RPMI8226 (cell line): ENCODE measurements at places on chromosomes 3 and 15.

DNA sequence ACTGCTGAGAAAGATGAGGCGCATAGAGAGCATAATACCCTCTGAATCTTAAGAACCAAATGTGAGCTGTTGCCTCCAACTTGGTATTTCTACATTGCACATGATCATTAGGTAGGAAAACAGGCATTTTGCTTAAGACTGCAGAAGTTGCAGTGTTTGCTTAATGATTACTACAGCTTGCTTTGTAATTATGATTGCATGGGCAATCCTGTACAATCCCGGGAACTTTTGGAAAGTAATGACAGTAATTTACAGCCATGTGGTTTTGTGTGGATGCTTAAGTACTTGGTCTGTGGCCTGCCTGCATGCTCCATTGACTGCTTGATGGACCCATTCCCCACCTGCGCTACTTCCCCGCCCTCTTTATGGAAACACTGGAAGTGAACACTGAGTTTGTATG is 301.1 kb downstream of the DIPK2A start:
- no peak for DNase-seq

GRCh38 chr3:39361252-39361927 is 21.8 kb upstream of the SLC25A38 start:
- DNase-seq = no peak

- DNase-seq = no peak
These were observed 614.8 kb upstream of the ZNF717 start for GRCh38 chr3:76400141-76400540.

GRCh38 chr3:48301800-48302166 is 31.7 kb downstream of the SPINK8 start:
- DNase-seq = peak; percentile 49

DNA sequence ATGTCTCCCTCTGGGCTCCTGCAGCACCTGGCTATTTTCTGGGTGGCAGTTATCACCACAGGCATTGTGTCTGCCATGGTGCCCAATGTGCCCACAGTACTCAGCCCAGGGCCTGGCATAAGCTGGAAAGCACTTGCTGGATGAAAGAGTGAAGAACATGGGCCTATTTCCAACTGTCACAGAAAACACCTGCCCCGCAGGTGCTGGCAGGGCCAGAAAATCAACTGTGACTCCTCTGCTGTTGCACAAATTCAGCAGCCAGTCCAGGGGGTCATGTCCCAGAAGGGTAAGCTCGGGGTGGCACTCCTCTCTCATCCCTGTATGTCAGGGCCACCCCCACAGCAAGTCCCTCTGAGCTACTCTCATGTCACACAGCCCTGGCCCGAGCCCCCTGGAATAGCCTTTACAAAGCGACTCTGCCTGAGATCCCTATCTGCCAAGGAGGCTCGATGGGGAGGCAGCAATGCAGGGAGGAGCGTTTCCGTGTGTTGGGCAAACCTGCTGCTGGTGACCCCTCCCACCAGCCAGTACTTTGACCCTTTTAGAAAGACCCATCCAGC is 16.9 kb downstream of the ITIH3 start:
- no peak for DNase-seq

DNA sequence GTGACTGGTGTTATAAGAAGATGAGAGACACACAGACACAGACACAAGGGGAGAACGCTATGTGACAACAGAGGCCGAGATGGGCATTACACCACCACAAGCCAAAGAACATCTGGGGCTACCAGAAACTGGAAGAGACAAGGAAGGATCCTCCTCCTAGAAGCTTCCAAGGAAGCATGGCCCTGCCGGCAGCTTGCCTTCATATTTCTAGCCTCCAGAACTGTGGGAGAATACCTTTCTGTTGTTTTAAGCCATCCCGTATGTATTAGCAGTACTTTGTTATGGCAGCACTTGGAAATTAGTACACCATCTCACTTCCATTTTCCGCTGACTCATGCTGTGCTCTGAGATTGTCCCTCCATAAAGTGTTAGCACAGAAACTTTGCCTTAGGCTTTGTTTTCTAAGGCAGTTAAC is 38.7 kb upstream of the CA12 start:
- peak; percentile 40 for DNase-seq

DNA sequence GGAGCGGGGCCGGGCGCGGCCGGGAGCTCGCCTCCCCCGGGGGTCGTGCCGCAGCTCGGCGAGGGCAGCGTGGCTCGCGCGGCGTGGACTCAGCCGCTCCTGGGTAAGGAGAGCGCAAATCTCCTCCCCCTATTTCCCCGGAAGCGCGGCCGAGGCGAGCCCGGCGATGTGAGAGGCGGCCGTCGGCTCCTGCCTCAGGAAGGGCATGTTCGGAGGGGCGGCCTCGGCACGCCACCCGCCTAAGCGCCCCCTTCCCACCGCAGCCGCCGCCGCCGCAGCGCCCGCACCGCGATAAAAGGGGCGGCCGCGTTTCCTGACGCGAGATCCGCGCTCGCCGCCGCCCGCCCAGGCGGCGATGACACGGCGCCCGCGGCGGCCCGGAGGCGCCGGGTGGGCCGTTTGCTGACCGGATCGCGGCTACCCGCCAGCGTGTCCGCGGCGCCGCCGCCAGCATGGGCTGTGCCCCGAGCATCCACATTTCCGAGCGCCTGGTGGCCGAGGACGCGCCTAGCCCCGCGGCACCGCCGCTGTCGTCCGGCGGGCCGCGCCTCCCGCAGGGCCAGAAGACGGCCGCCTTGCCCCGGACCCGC is at the start of gene PDE8A:
PDE8A (plus strand) TSS at position 146 of the 590 bp plus-strand sequence; CDS start at position 453, 307 bp downstream.
- peak; percentile 54 for DNase-seq

DNA sequence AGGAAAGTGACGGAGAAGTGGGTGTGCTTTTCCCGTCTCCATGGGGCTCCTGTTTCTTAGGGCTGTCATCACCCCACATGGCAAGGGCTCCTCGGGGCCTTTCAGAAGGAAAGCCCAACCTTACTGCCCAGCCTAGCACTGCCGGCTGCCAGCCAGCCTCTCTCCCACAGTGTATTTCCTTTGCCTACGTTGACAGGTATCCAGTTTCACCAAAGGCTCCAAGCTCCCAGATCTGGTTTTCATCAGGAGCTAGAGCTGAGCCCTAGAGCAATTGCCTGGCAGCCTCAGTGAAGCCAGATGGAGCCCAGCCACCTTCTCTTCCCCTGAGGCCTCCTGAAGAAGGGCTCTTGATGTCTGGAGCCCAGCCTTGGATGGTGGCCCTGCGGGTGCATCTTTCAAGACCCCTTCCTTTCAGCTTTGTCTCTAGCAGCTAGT is 20.2 kb downstream of the CRABP1 start:
- DNase-seq = no peak
